ENCODE measurements at places on chromosomes 11 and 22. TPM values are rescaled to one million over a fixed set of nuclear protein-coding genes. Genes with fewer than 3 reads are reported as not detected.

The RFPL3 gene
- not detected for total RNA-seq

The PRODH gene
- 8.7 TPM for total RNA-seq

The NAALADL1 gene
- total RNA-seq: 2.0 TPM

The SLC37A2 gene
- total RNA-seq: 26.1 TPM
